GF-D8 (cell line): ENCODE measurements at places on chromosomes 3 and 15.

DNA sequence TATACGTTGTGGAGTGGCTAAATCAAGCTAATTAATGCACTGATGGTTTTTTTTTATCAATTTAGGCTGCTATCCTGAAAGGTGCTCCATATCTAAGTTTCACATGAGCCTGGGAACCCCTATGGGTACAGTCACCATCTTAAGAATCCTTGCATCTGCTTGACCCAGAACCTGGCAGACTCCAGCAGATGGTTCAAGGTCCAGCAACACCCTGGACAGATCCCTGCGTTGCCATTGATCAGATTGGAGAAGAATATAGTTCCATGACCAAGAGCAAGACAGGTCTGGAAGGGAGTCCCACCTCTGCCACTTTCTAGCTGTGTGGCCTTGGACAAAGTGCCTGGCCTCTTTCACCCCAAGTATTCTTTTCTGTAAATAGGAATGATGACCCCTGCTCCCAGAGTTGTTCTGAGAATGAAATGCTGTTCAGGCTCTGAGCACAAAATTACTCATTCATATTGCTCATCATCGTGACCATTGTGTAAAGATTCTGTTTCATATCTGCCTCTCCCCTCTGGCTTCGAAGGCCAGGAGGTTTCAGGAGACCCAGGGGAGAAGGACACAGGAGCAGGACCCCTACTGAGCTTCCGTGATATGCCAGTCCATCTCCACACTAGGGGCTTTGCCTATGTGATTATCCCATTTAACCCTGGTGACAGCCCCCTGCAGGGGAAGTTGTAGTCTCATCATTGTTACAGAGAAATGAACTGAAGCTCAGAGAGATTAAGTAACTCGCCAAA lies 30.0 kb upstream of the TSEN2 start:
- no peak for DNase-seq

DNA sequence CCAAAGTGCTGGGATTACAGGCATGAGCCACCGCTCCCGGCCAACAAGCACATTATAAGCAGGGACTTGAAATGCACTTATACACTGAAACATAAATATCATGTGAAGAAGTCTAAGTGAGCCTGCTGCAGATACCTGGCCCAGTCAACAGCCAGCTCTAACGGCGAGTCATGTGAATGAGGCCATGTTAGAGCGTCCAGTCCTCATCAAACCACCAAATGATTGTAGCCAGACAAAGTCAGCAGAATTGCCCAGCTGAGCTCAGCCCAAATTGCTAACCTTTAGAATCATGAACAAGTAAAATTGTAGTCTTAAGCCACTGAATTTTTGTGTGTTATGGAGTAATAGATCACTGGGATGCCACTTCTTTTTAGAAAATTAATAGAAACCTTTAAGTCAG lies 37.8 kb upstream of the UACA start:
- DNase-seq, result no peak

DNA sequence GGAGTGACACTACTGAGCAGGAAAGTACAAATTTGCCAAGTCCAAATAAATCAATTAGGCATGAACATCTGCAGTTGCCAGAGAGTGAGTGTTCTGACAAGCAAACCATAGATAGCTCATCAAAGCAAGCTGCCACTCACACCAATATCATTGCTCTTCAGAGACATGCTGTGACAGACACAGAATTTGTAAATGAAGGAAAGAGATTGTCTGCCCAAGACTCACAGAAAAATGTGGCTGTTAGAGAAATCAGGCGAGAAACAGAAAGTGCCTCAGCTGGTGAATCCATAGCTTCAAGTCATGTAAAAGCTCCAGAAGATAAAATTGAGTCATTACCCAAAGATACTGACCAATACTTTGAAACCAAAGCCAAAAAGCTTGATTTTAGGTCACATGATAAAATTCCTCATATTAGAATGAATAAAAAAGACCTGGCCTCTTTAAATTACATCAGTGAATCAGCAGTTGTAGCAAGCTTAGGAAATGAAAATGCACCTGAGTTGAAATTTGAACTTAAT lies 50.8 kb downstream of the CRYBG3 start:
- no peak for DNase-seq

DNA sequence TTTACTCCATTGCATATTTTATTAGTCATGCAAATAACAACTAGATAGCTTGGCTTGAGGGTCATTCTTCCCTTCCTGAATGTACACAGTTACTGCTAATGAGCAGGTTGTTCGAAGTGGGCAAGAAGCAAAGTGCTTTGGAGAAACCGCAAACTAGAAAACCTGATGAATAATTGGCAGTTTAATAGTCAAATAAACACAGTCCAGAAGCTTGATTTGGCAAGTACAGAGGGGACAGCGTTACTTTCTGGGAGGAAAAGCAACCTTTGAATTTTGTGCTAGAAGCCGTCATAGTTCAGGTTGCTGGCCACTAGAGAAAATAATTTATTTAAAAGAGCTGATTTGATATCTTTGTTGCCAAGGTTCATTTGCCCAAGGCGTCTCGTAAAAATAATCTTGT lies 94.9 kb downstream of the MFSD1 start:
- no peak for DNase-seq

DNA sequence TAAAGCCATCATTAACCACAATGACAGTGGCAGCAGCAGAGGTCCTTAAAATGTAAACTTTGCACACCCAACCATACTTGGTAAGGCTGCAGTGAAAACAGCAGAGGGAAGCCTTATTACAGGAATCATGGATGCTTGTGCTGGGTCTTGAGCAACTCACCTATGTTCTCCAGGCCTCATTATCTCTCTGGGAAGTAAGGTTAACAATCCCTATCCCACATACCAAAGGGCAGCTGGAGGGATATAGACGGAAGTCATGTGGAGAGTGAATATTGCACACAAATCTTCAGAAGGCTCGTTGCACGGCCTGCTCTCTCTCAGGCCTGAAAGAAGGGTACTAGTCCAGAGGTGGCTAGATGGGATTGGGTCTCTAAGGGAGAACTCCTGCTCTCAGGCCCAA lies 25.8 kb upstream of the CELF6 start:
- DNase-seq, result no peak

DNA sequence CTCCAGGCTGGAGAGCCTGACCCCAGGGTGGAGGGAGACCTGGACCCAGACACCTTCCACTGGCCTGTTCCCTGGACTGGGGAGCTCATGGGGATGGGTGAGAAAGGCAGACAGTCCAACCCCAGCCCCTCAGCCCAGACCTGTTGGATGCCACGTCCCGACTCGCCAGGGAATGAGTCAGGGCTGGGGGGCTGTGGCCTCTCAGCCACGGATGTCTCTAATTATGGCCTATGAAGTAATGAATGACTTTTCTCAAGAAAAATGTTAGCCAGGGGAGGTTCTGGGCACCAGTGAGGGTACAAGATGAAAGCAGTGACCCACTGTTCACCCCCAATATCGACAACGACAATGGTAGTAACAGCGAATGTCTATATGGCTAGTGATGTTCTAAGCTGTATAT lies 107.0 kb upstream of the RPL32 start:
- no peak for DNase-seq

DNA sequence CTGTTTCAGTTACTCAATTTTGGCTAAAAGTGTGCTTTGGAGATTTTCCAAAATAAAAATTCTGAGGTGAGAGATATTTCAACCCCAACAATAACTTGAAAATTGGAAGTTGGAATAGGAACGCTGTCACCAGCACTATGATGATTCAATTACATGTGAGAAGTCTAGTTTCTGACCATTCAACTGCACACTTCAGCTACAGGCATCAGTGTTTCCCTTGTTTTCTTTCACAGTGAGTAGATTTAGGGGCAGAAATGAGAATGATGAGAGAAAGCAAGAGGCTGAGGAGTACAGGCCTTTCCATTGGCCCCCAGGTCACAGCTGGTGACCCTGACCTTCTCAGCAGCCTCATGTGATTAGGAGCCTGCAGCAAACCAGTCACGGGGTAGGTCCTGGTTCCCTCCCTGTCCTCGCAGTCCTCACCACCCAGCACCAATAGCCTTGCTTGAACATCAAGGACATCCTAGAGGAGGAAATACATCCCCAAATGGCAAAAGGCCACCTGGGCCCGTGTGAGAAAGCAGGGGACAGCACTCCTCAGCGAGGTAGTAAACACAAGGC lies 10.0 kb upstream of the FILIP1L start:
- no peak for DNase-seq

GRCh38 chr15:36301947-36302346 lies 277.5 kb upstream of the CDIN1 start:
- DNase-seq, result no peak

DNA sequence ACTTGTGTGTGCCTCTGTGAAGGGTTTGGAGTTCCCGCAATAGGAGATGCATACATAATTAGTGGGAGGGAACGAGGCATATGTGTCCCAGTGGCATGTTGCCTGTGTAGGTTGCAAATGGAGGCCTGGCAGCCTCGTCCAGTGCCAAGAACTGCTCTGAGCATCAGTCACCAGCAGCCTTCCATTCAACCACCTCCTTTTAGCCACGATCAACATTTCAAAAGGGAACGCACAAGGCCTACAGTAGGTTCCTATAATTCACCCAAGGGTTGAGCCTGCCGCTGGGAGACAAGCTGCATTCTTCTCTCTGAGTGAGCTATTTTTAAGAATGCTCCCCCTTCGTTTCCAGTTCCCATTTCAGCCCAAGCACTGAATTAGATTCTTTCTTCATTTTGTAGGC lies 78.8 kb upstream of the CTNNB1 start:
- no peak for DNase-seq

DNA sequence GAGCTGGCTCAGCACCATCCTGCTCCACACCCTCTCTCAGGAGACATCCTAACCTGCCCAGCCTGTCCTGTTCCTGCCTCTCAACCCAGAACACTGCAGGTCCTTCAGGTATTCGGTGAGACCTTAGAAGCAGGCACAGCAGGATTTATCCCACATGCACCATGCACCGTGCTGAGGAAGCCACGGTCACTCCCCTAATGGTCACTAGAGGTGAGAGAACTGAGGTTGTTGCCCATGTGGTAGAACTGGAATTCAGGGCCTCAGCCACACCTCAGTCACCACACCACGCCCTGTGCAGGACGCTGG lies 36.9 kb downstream of the APBA2 start:
- DNase-seq, result no peak

- DNase-seq, result no peak
Observed at GRCh38 chr3:54123776-54124196, 1.4 kb downstream of the CACNA2D3 start.

DNA sequence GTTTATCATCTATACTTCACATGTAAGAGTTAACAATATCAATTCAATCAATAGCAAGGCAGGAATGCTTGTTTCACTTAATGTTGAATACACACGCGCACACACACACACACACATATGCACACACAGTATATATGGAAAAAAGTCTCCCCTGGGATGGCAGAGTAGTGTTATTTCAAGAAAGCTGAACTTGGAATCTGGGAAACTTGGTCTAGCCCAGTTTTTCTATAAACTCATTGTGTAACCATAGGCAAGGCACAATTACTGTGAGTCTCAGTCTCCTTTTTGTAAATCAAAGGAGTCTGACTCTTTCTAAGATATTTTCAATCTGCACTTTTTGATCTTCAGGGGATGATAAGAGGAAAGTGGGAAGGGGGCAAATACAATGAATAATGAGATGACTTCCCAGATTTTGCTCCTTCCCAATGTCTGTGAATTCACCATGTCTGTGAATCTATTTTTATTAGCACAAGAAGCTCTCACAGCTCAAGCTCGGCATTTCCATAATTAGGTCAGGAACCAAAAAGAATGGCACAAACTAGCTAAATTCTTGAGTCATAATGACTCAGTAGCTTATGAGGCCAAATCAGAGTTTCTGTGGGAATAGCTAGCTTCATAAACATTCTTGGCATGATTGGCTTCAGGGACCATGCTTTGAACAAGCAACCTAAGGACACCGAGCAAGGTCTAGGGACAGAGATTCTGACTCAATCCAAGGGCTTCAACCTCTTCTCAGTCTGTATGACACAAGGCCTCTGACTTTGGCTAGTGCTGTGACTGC lies 227.4 kb upstream of the DCBLD2 start:
- DNase-seq, result no peak

DNA sequence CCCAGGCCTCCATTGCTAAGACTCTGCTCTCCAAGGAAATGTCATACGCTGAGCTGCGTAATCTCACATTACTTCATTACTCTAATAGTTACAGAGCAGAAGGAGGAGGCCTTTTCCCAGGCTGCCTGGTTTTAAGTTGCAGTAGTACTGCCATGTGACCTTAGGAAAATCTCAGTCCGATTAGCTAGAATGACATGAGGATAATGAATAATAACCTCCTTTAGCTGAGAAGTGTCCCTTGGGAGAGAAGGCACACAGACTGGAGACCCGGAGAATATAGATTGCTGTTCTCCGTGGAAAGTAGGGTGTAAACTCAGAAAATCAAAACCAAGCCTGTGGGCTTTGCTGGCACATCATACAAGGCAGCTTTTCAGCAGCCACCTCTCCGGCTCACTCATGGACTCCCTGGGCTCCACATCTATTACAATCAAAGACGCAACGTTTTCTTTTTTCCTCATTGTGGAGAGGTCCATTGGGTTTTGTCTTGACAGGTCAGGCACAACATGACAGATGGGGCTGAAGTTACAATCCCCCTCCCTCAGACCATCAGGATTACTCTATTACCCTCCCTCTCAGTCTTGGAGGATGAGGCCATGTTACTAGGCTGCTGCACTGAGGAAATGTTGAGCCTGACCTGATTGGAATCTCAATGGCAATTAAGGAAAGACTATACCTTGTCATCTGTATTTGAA lies 134.8 kb upstream of the MB21D2 start:
- DNase-seq, result no peak

DNA sequence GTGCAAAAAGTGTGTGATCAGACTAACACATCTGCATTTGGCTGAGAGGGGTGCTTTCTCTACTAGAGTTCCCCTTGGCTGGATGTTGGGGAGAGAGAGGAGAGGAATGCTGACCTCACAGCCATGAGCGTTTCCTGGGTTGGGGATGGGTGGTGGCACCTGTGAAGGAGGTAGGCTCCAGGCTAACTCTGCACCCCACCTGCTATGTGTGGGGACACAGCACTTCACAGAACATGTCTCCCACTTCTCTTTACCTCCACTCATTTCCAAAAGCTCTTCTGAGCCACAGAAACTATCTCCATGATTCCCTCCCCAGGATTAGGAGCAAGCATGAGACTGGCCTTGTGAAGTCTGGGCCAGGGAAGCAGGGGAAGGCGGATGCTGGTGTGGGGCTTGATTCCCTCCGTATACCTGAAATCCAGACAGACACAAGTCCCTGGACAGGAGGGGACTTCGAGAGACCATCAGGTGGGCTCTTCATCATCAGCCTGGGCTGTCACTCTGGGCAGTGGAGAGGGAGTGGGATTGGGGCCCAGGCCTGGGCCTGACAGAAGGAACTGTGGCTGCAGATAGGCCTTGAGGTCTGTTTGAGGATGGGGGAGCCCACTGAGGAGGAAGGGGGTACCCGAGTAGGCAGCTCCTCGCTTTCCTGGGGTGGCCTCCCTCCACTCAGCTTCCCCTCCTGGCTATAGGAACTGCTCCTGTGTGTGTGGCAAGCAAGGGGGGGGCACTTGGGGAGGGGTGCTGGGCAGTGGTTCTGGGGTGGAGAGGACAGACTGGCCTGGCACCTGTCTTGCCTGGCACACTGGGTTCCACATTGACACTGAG lies 40.7 kb downstream of the FEM1B start:
- DNase-seq, result no peak
